K562 (cell line): ENCODE measurements at places on chromosomes 1 and 21. TPM values are rescaled to one million over a fixed set of nuclear protein-coding genes. Genes with fewer than 3 reads are reported as not detected.

The LEMD1 gene
- 0.47 and 0.60 TPM in 2 replicates for total RNA-seq

The NBPF15 gene
- 6.6 and 7.3 TPM in 2 replicates for total RNA-seq

GRCh38 chr1:29272147-29272907, 36.0 kb downstream of the PTPRU start:
- no peak for DNase-seq
- H3K36me3 ChIP-seq: no peaks in the 10 kb centered on the region
- no peak overlapping the region for H3K4me3 ChIP-seq
- H3K27ac ChIP-seq: no peak overlapping the region
- no peaks in the 10 kb centered on the region for H3K4me1 ChIP-seq

GRCh38 chr1:147527941-147528936, 13.1 kb upstream of the BCL9 start:
- no peaks in the 10 kb centered on the region for H3K4me1 ChIP-seq
- H3K36me3 ChIP-seq: no peaks in the 10 kb centered on the region
- no peak overlapping the region for H3K4me3 ChIP-seq
- H3K27ac ChIP-seq: no peak overlapping the region
- DNase-seq: no peak

The TOR1AIP2 gene
- 105 and 107 TPM in 2 replicates for total RNA-seq

The RHD gene
- 17.5 and 17.8 TPM in 2 replicates for total RNA-seq

- DNase-seq: no peak
- peaks cover 35% of the 10 kb centered on the region for H3K27me3 ChIP-seq
- H3K36me3 ChIP-seq: no peaks in the 10 kb centered on the region
- no peak overlapping the region for H3K27ac ChIP-seq
Measured at GRCh38 chr1:36835696-36836095, 198.6 kb downstream of the GRIK3 start.

DNA sequence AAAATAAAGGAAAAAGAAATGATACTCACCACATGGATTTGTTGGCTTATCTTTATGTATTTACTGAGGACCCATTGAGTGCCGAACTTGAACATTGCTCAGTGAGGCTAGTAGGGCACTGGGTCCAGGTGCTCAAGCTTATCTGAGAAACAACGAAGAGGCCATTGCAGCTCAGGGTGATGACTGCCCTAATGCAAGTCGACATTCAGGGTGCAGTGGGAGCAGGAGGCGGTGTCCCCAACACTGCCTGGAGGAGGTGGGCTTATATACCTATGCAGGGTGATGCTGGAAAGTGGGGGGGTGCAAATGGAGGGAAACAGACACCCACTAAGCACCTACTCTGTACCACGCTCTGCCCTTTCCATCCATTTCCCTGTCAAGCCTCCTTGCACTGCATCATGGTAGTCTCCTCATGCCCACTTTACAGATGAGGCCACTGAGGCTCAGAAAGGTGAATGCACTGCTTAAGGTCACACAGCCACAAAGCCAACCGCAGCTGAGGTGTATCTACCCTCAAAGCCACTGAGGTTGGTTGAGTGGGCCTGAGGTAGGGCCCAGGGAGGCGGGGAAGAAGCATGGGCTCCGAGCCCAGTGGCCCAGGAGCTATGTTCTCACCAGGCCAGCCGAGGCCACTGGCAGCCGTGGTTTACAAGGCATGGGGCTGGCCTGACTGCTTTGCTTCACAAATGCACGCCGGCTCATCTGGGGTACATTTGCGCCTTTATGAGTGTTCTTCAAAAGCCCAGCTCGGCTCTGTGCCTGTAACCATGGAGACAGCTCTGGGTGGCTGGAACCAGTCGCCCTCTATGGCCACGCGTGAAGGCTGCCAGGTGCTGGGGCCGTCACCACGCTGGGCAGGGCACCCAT, 103.8 kb downstream of the EPHB2 start:
- no peak for DNase-seq
- peaks cover 2% of the 10 kb centered on the region; the same call in 2 of the 3 replicates for H3K27me3 ChIP-seq
- no peak overlapping the region for H3K27ac ChIP-seq
- H3K36me3 ChIP-seq: no peaks in the 10 kb centered on the region
- H3K4me3 ChIP-seq: no peak overlapping the region
